ENCODE measurements at places on chromosomes 11 and 22.

GRCh38 chr11:116504541-116505297 lies 268.1 kb downstream of the BUD13 start:
- no peak for ATAC-seq

- no peak for ATAC-seq
Measured at GRCh38 chr11:118882491-118882890, 1.2 kb upstream of the CXCR5 start.

DNA sequence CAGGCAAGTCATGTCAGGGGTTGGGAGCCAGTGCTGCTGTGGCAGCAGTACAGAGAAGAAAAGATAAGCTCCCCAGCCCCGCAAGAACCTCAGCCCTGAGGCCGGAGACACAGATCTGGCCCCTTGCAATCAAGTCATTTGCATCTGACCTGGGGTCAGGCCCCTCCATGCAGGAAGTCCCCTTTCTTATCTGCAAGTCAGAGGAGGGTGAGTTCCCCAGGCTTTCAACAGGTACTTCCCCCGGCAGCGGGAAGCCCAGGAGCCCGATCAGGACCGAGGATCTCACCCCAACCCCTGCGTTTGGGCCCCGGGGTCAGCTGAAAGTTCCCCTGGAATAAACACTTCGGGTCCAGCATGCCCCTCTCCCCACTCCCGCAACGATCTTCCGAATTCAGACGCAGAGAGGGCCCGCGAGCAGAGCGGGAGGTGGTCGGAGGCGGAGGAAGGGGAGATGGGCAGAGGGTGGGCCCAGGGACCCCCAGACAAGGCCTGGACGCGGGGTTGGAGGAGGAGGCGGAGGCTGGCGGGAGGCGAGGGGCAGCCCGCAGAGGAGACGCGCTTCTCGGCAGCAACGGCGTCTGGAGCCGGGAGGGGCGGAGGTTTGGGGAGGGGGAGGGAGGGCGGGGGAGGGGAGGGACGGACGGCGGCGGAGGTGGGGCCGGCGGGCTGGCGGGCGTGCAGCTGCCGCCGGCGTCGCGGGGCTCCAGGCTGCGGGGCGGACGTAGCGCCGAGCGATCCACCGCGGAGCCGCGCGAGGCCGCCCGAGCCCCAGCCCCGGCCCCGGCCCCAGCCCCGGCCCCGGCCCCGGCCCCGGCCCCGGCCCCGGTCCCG lies at the start of gene TSPAN18:
Gene TSPAN18, plus strand, starts transcription at position 680 of the 831 bp plus-strand sequence. CDS start 179,455 bp downstream, outside the sequence.
- ATAC-seq = peak; percentile 72

DNA sequence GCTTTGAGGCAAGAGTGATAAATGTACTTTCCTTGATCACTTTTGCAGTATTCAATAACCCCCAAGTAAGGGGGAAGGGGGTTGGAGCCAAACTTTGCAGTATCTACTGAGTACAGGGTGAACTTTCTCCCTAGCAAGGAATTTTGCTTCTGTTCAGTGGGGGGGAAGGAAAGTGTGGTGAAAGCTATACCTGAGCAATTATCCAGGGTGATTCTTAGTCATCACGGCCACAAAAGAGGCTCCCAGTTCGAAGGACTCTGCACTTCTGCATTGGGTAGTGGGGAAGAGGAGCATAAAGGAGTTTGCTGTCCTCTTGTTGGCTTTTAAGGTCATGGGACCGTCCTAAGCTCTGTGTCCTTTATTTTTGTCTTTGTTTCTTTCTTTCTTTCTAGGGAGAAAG lies 346.5 kb upstream of the SYN3 start:
- no peak for ATAC-seq

- ATAC-seq = no peak
Measured at GRCh38 chr22:39727541-39727940, 157.0 kb downstream of the CACNA1I start.

Data from stimulated activated memory B cell treated with anti-CD40 and anti-IgM and Interleukin-4, amounts not matched to agents 10 μg/mL and 1 μg/mL and 100 μg/mL, for 72 hours (primary cell).